ENCODE measurements at places on chromosomes 4 and X.

DNA sequence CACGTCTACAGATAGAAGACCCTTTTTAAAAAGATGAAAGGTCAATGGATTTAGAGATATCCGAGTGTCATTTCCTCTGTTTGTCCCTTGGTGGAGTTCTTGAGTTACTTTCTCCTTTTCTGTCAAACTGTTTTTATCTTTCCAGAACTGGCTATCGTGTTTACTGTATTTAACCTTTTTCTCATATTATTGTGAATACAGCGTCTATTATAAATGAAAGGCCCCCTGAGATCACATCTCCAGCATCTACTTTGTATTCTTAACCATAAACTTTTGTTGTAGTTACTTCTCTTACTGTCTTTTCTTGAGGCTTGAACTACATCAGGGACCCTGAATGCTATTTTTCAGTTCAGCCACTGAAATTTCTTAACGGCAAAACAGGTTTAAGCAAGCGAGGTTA lies 4.0 kb upstream of the PCDH7 start:
- no peak for DNase-seq

GRCh38 chrX:136667446-136668168 lies 19.6 kb downstream of the CD40LG start:
- DNase-seq = no peak

DNA sequence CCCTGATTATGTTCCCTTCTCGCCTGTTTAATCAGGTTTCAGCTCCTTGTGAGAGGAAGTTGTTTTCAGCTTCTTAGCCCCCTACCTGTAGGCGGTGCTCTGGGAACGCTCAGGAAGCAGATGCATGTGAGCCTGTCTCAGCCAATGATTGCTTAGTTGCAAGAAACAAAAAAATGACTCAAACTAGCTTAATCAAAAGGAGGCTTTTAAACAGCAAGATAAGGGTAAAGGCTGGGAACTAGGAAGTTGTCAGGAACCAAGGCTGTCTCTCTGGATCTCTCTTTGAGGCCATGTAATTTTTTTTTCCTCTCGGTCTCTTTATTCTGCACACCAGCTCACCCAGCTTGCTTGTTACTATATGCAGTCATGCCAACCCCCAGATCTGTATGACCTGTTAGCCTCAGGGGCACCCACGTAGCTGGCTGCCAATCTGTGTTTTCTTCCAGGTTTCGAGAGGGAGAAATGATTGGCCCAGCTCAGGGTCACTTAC lies 109.1 kb downstream of the PTTG2 start:
- no peak for DNase-seq

- no peak for DNase-seq
Measured at GRCh38 chr4:11720292-11720691, 291.6 kb upstream of the HS3ST1 start.

DNA sequence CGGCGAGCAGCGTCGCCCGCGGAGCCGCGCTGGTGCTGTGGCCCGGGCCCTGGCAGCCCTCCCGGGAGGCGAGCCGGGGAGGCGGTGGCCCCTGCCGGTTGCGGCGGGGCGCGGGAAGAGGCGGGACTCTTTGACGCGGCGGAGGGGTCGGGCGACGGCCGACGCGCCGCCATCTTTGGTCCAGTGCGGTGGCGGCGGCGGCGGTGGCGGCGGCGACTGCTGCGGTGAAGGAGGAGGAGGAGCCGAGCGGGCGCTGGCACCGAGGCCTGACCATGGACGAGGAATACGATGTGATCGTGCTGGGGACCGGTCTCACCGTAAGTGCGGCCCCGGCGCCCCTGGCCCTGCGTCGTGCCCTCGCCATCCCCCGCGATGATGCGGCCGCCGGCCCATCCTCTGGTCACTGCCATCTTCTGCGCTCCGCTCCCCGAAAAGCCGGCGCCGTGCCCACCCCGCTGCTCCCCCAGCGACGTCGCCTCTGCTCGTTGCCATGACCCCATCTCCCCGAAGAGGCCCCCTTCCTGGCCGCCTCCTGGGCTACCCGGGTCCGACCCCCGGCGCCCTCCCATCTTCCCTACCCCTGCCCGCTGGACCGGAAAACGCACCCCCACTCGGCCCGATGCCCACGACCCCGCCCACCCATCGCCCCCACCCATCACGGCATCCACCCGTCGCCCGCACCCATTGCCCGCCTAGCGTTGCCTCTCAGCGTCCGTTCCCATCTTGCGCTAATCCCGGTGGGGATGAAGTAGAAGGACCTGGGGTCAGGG lies at the start of gene GDI1:
TSS of gene GDI1 (plus strand) at position 172 of the 770 bp plus-strand sequence. CDS start at position 273, 101 bp downstream.
- peak; percentile 47 for DNase-seq

- DNase-seq = peak; percentile 22
Measured at GRCh38 chr4:145098675-145099037, 545 bp downstream of the ABCE1 start.

DNA sequence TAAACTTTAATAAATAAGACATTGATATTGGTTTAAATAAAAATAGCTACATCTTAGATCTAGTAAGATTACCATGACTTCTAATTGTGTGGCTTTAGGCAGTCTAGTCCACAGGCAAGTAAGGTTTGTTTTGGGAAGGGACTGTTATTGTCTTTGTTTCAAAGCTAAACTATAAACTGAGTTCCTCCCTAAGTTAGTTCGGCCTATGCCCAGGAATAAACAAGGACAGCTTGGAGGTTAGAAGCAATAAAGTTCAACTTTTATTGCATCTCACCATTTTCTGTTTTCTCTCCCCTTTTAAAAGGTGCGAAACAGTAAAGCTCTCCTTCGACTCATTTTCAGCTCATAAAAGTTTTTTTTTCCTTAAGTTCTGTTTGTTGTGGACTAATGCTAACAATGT lies 70.4 kb upstream of the S100G start:
- no peak for DNase-seq

GRCh38 chr4:183328832-183329231 lies 6.6 kb upstream of the CLDN24 start:
- no peak for DNase-seq

DNA sequence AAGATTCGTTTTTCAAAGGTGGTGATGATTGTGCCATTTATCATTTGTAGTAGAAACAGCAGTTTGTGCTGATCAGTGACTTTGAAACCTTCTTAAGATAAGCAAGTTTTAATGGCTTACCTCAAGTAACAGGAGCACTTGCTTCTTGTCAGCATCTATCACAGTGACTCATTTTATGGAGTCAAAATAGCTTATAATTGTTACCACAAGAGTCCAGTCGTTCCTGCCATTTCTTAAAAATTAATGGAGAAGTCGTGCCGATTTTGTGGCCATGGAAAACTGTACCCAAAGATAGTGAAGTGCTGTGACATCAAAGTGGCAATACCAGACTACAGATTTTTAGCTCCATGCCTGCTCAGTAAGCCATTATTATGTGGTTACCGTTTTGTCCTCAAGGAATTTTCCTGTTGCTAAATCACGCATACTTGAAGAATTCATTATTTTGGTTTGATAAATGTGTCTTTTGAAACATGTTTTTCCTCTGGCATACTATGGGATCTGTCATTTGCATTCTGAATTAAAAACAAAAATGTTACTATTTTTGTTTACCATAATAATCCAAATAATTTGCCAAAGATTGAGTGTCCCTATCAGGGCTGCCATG lies 129.9 kb downstream of the CBR4 start:
- DNase-seq = no peak

DNA sequence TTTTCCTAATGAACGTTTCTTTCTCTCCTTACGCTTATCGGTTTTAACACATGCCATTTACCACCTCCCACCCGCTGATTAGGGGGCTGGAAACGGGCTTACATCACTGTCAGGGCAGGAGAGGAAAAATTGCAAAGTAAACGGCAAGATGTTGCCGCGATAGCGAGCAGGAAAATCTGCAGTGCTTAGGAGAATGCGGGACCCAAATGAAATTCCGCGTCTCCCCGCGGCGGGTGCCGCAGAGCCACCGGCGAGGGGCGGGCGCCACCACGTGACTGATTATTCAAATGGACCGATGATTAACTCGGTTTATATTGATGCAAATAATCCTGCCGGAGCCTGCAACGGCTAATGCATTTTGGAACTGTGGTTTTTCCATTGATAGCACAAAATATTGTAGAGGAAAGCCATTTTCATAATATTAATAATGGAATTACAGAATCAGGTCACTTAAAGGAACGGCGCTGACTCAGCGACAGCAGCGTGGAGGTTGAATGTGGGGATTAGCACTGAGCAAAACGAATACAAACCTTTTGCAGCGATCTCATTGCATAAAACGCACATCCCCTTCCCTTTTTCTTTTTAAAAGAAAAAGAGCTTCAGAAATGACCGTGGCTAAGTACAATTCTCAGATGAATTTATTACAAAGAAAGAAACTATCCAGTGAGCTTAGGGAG lies 224.2 kb downstream of the STIM2 start:
- no peak for DNase-seq

DNA sequence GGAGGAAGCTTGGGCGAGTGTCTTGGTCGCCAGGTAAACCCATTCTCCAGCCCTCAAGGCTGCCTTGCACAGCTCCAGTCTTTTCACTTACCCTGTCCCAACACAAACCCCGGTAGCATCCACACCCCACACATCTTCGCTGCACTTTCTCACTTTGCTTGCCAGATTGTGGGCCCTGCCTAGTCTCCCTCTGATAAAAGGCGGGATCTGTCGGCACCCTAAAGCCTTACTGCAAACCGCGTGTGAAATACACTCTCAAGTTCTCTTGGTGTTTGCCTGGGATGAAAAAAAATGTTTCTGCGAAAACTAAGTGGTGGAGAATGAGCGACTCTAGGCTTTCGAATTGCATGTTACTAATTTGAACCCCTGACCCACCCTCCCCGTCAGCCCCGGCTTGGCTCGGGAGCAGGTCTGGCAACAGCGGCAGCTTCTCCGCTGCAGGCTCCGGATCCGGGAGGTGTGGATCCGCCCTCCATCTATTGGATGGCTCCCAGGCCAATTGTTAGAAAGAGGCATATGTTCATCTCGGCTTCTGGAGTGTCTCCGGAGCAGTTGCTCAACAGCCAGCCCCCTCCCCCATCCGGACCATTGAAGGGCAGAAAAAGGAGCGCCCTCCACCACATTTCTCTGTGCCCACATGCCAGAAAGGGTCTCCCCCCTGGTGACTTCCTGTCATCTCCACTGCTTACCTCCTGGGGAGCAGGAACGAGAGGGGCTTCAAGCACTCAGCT lies 3.0 kb upstream of the CITED1 start:
- no peak for DNase-seq

GRCh38 chr4:16705341-16705740 lies 193.1 kb downstream of the LDB2 start:
- no peak for DNase-seq

DNA sequence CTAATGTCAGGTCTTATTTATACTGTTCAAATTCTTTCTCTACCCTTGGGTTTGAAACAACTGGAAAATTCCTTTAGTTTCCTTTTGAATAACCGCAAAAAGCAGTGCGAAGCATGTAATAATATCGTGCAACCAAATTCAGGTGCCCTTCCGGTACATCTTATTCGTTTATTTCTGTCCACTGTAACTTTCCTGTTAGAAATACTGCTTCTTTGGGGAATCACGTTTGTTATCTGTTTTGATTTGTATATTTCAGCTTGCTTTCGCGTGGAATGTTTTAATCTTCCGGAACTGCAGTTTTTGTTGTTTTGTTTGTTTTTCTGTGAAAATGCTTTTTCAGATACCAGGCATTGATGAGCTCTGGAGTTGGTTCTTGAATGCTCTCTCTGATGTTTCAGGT lies 85.7 kb upstream of the HPRT1 start:
- DNase-seq = no peak

DNA sequence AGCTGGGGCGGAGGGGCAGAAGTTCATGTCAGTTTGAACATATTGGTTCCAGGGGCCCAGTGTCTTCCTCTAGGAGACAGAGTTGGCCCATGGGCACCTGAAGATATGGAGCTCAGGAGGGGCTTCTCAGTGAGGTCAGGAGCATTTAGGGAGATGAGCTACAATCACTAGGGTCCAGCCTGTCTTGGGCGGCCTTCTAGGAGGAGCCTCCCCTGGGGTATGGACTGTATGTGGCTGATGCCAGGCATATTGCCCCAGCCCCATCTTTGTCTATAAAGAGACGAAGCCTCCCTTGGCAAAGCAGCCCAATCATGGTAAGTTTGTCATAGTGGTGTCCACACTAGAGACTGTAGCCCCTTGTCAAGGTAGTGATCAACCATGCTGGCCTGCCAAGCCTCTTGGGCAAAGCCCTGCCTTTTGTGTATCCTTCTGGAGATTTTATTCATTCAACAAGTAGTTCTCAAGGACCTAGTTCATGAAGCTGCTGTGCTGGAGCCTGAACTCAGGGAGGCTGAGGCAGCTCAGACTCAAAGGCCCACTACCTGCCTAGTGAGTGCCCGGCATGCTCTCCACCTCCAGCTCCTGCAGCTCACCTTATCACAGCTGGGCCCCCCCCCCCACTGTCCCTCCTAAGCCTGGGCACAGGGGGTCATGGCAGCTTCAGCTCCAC lies 5.4 kb upstream of the CNGA2 start:
- no peak for DNase-seq

DNA sequence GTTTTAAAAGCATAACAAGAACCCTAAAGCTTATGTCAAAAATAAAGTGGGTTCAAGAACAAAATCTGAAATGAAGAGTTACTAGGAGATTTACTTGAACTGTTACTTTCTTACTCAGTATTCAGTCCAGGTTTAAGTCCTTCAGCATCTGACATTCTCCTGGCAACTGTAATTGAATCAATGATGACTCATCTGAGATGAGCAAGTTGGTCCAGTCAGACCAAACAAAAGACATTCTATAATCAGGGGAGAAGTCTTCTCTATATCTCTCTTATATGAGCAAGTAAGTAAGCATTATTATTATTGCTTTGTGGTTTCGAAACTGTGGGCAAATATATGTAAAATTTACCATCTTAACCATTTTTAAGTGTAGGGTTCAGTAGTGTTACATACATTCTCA lies 34.6 kb downstream of the MAP9 start:
- no peak for DNase-seq

- DNase-seq = no peak
Measured at GRCh38 chr4:125398263-125399002, 83.7 kb downstream of the FAT4 start.

- DNase-seq = no peak
Measured at GRCh38 chr4:117545039-117545438, 459.7 kb upstream of the TRAM1L1 start.

DNA sequence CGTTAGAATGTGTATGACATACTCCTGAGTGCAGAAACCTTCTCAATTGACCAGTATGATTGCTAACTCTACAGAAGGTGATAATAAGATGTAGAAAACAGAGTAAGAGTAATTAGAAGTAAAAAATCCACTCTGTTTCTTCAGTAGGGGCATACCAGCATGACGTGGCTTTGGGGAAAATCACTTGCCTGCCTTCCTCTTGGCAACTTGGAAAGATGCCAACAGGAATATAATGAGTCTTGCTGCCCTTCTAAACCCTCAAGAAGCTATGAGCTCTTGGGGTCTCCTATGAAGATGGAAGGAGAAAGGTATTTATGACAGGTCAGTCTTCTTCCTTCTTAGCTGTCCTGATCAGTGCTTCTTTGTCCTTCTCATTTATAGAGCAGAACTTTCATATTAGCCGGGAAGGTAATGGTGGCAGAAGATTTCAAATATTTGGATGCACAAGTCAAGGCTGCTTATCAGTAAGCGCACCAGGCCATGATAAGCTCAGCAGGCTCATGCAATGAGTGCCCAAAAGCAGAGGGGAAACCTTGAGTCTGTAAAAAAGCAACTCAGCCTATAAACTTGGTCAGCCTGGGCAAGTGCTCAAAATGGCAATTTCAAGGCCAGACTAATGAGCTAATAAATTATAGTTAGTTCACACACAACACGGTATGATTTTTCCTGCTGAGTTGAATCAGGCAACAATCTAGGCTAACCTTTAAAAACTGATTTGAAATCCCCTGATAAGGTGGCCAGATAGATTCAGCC lies 69.7 kb upstream of the PPARGC1A start:
- no peak for DNase-seq

GRCh38 chr4:151718984-151719955 lies 41.5 kb downstream of the GATB start:
- DNase-seq = no peak

- DNase-seq = no peak
Measured at GRCh38 chr4:67198727-67199126, 346.6 kb downstream of the CENPC start.

Measured in activated T-cell treated with anti-CD3 and anti-CD28 coated beads for 1 hour (primary cell).